Germinal center (tissue), 1 donor: ENCODE measurements at places on chromosomes 7 and 10.

GRCh38 chr7:158310924-158311666, 276.5 kb downstream of the PTPRN2 start:
- no peak for DNase-seq

GRCh38 chr10:110151467-110151866, 55.9 kb upstream of the MXI1 start:
- no peak for DNase-seq

GRCh38 chr7:41156268-41156667, 546.6 kb downstream of the INHBA start:
- DNase-seq = no peak

GRCh38 chr10:122515022-122515424, 45.5 kb upstream of the DMBT1 start:
- no peak for DNase-seq

GRCh38 chr7:2928613-2929311, 84.7 kb upstream of the GNA12 start:
- no peak for DNase-seq

GRCh38 chr10:59680199-59680598, 29.5 kb downstream of the SLC16A9 start:
- DNase-seq = no peak

DNA sequence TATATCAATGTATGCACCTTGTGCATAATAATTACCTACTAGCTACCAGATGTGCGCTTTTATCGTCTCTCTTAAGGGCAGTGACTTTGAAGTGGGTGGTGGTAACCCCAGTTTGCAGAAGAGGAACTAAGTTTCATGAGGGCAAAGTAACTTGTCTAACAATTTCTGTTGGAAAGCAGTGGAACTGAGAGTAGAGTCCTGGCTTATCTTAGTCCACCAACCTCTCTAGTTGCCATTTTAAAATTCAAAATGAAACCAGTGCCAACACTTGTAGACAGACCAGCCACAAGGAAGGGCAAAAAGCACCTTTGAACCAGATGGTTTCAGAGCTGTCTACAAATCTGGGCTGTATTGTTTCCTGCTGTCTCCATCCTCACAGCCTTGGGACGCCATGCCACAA, 32.0 kb upstream of the RBM20 start:
- no peak for DNase-seq

GRCh38 chr7:139708541-139708940, 69.3 kb downstream of the HIPK2 start:
- DNase-seq = peak; percentile 69

DNA sequence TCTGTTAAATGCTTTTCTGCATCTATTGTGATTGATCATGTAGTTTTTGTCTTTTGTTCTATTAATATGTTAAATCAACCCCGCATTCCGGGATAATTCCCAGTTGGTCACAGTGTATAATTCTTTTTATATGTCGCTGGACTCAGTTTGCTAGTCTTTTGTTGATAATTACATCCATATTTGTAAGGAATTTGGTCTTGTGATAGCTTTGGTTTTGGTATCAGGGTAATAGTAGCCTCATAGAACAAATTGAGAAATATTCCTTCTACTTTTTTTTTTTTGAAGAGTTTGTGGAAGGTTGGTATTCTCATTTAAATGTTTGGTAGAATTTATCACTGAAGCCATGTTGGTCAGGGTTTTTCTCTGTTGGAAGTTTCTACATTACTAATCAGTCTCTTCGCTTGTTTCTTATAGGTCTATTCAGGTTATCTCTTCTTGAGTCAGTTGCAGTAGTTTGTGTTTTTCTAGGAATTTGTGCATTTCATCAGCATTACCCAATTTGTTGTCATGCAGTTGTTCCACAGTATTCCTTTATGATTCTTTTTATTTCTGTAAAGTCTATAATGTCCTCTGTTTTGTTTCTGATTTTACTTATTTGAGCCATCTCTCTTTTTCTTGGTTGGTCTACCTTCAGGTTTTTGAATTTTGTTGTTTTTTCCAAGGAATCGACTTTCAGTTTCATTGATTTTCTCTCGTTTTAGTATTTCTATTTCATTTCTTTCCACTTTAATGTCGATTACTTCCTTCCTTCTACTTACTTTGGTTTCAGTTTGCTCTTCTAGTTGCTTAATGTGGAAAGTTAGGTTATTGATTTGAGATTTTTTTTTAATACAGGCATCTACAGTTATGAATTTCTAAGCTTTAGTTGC, 64.6 kb upstream of the GJD4 start:
- no peak for DNase-seq

GRCh38 chr7:16940776-16941175, 59.0 kb upstream of the AGR3 start:
- no peak for DNase-seq

DNA sequence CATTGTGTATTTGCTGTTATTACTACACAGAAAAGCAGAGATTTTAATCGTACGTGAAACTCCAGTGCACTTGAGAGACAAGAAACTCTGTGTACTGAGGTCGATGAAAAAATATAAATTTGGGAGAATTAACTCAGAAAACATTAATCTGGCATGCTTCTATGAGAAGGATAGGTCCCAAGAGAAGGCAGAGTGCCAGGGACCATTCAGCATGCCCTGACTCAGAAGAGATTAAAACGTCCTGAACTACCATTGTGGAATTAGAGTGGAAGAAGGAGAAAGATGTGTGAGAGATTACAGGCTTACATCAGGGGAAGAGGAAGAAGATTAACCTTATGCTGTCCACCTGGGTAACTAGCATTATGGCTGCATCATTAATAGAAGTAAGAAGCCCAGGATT, 72.4 kb downstream of the REEP3 start:
- DNase-seq = no peak

- DNase-seq = no peak
These were observed 36.4 kb upstream of the DNAJB6 start for GRCh38 chr7:157300369-157300825.
